ENCODE measurements at places on chromosomes 16 and 17.

DNA sequence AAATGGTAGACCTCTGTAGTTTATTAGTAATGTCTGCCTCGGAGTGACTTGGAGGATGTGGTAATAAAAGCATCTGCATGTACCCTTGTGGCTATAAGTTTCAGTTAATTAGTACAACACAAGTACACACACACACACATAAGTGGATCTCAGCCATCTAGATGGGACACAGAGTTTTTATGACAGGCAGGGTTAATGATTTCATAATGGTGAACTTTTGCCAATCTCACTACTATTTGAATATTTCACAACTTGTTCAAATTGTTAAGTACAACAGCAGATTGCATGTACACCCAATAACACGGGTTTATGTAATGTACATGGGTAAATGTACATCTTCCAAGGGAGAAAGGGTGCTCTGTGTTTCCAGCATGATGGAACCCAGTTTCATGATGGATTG is 511.3 kb upstream of the HSBP1 start:
- DNase-seq, result no peak

- DNase-seq, result no peak
These were observed 69.4 kb upstream of the SMIM36 start for GRCh38 chr17:55580596-55581133.

- no peak for DNase-seq
These were observed 33.9 kb upstream of the CLEC18B start for GRCh38 chr16:74455213-74455612.

GRCh38 chr16:79122343-79122742 is 478.2 kb downstream of the MAF start:
- no peak for DNase-seq

DNA sequence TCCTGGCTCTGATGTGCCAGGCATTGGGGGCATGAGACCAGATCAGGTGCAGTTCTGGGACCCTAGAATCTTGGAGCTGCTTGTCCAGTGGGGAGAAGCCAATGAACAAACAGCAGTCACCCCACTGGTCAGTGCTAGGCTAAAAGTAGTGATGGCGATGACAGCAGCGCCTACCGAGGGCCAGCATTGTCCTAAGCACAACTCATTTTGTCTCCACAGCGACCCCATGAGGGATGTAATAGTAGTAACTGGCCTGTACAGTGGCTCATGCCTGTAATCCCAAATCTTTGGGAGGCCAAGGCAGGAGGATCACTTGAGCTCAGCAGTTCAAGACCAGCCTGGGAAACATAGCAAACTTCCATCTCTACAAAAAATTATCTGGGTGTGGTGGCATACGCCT is 6.2 kb downstream of the SMCR8 start:
- DNase-seq, result no peak

DNA sequence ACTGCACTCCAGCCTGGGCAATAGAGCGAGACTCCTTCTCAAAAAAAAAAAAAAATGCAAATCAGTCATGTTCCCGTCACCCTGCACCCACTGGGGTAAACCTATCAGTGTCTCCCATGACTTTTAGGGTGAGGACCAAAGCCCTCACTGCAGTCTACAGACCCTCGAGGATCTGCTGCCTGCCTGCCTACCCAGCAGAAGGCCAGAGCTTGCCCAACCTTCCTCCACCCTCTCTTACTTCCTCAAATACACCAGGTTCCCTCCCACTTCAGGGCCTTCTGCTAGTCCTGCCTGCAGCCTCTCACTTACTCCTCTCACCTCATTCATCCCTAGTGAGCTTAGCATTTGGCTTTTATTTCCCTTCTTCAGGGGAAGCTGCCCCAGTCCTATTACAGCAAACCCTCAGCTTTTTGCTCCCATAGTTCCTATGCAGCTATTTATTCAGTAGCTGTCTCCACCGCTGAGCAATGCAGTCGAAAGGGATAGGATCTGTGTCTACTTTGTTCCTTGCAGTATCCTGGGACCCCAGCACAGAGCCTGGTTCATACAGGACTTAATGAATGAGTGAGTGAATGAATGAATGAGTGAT is 17.8 kb upstream of the TOB1 start:
- DNase-seq, result no peak

- peak; percentile 17 for DNase-seq
These were observed 133.6 kb downstream of the SNX11 start for GRCh38 chr17:48241131-48241591.

- DNase-seq, result no peak
These were observed 149.9 kb upstream of the TBX2 start for GRCh38 chr17:61249649-61250299.

DNA sequence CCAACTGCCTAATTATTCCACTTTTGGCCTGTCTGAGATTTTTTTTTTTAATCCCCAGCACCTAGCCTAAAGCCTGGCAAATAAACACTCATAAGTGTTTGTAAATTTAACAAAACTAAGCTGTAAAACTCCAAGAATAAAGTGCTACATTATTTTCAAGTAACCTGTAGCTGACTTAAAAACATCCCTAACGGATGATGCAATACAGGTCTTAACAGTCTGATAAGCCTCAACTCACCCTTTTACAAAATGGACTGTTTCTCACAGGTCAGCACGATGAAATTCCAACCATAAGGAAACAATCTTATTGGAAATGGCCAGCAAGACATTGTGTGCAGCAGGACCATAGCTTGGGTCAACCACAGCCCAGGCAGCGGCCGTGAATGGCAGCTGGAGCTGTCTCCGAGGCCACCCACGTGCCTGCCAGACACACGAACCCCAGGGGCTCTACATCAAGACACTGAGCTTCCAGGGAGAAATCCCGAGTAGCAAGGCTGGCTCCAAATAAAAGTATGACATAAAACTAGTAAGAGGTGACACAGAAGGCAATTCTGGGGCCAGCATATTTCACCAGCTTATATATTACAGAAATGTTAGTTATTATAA is 58.9 kb downstream of the NDEL1 start:
- no peak for DNase-seq

GRCh38 chr17:34024806-34025551 is 230.1 kb upstream of the CCL2 start:
- no peak for DNase-seq

DNA sequence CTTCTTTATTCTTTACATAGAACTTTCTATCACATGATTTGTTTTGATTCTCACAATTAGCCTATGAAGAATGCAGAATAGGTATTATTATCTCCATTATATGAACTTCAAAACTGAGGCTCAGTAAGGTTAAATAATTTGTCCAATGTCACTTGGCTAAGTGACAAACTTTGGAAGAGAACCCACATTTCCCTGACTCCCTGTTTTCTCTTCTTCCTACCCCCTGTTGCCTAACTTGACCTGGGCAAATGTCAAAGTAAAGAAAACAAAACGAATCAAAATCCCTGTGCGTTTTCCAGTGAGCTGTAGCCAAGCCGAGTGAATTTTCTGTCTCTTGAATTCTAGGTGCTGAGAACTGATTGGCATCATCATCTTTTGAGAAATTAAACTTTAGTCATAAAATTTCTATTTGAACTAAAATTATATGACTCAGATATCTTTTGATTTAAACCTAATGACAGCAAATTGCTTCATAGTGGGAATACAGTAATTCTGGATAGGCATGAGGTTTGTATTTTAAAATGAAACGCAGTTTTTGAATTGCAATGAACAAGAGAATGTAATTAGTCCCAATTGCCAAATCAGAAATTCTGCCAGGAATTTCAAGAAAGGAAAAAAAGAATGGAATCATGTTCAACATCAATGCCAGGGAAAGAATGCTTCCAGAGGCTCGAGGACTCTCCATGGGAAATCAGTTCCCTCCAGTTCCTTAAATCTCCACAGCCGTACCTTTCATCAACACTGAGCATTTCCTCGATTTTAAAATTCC is 4.6 kb upstream of the NACA2 start:
- DNase-seq, result no peak

- no peak for DNase-seq
These were observed 6.9 kb downstream of the SLC9A5 start for GRCh38 chr16:67255553-67256221.

DNA sequence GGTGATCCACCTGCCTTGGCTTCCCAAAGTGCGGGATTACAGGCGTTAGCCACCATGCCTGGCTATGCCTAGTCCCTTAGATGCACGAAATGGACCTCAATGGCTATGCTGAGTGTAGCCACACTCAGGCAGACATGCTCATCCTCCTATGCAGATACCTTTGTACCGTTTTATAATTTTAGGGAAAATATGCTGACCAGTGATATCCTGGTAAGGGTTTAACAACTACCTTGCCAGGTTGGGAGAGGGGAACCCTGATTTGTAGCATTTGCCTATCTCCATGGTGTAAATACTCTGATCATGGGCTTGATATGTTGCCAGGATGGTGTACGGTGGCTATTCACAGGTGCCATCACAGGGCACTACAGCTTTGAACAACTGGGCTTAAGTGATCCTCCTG is 6.9 kb upstream of the SNF8 start:
- no peak for DNase-seq

DNA sequence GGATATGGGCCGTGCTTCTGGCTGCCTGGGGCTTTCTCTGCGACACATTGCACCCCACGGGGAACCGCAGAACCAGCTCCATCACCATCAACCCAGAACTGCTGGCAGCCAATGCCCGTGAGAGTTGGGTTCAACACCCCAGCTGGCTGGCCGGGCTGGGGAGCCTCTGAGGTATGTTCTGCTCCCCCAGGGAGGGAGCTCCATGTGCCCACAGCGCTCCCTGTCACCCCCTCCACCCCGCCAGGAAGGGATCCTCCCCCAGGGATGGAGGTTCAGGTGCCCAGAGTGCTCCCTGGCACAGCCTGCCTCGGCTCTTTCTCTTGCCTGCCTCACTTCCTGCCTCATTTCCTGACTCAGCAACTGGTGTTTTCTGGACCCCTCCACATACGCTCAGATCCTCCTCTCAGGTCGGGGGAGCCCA is 24.2 kb upstream of the MPRIP start:
- no peak for DNase-seq

DNA sequence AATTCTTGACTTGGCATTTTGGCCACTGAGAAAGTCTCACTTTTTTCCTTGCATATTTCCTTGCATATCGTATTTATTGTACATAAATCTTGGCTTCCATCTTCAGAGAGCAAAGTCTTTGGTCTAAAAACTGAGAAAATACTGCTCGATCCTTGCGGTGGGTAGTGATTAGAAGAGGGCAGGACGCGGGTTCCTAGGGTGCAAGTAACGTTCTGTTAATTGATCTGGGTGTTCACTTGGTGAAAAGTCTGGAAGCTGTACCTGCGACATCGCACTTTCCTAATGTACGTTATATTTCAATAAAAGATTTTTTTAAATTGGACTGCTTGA is 758 bp upstream of the UBALD2 start:
- DNase-seq, result no peak

DNA sequence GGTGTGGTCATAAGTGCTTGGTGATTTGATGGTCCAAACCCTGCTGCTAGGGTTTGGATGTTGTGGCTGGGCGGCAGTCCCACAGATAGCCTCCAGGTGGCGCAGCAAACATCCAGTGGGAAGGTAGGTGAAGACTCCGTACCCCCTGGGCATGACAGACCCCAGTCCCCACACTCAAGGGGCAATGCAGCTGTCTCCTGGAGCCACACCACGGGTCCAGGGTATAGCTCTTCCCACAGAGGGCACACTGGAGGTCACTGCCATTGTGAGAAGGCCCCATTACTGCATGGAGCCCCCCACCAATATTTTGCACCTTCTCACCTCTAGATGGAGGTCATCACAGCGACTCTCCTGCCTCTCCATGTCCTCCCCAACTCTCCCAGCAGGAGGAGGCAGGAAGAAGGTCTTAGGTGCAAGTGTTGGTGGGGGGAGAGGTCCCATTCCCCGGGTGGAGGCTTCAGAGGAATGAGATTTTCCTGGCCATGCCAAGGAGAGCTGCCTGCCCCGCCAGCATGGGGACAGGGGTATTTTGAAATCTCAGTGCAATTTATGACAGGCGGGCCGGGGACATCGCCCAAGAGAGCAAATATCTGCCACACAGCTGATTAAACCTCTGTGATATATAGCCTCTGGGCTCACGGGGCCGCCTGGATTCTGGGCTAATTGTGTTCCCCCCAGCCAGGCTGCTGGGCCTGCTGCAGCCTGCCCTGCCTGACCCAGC is 17.1 kb upstream of the C17orf113 start:
- DNase-seq, result peak; percentile 76

DNA sequence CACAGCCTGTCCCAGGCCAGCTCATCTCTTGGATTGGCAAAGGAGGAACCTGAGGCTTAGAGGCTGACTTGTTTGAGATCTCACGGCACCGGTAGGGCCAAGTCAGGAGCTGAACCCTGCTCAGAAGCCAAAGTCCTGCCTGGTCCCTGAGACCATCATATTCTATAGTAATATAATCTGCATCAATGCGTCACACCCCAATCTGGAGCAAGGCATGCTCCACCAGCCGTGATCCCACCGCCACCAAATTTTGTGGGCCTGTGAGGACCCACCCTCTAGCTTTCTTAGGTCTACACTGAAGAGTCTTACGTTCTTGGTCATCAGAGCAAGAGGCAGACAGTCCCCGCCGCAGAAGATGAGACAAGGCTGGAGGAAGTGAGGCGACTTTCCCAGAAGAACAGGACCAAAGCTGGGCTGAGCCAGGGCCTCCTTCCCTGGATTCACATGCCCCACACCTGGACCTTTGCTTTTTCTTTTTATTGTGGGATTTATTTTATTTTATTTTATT is 2.7 kb downstream of the SULT1A1 start:
- DNase-seq, result no peak

- DNase-seq, result no peak
These were observed 11.9 kb upstream of the MYO15B start for GRCh38 chr17:75575728-75576127.

- peak; percentile 90 for DNase-seq
These were observed 13.6 kb downstream of the ZC3H7A start for GRCh38 chr16:11783319-11784037.

DNA sequence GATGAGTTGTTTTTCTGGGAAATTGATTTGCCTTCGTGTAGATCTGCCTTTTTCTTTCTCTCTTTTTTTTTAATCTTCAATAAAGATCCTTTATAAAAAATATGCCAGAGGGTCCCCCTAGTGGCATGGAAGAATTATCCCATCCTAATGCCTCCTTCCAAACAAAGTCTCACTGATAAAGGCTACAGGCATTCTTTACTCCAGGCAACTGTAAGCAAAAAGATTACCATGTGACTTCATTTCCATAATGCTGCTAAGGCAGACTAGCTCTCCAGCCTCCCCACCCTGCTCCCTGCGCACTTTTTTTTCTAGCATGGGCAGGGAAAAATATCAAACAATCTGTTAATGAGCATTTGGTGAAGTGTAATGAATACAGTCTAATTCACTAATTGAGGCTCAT is 220.2 kb upstream of the CDH8 start:
- no peak for DNase-seq

GRCh38 chr17:9645851-9646545 is 681 bp downstream of the USP43 start:
- DNase-seq, result no peak

- DNase-seq, result no peak
These were observed 423.5 kb downstream of the CA10 start for GRCh38 chr17:51734976-51735375.
